ENCODE measurements at places on chromosomes 2 and 18.

DNA sequence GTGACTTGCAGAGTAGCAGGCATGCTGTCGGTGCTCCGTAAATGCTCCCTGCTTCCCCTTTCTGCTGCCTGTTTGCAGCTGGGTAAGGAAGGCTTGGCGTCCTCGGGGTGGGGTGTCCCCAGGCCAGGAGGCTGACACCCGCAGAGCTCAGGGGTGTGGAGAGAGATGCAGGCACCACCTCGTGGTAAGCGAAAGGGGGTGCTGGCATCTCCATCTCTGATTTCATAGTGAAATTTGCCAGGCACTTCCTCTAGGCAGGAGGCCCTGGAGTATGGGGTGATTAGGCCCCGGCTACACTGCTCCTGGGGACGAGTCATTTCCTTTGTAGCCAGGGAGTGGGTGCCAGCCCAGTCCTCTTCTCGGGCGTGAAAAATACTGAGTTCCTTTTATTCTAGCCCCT, 160.4 kb downstream of the KLHL29 start:
- no peak for DNase-seq

- DNase-seq = peak; percentile 53
Observed at GRCh38 chr2:96868555-96869280, 1.2 kb downstream of the SEMA4C start.

GRCh38 chr2:67985586-67985985, 77.2 kb downstream of the C1D start:
- no peak for DNase-seq

DNA sequence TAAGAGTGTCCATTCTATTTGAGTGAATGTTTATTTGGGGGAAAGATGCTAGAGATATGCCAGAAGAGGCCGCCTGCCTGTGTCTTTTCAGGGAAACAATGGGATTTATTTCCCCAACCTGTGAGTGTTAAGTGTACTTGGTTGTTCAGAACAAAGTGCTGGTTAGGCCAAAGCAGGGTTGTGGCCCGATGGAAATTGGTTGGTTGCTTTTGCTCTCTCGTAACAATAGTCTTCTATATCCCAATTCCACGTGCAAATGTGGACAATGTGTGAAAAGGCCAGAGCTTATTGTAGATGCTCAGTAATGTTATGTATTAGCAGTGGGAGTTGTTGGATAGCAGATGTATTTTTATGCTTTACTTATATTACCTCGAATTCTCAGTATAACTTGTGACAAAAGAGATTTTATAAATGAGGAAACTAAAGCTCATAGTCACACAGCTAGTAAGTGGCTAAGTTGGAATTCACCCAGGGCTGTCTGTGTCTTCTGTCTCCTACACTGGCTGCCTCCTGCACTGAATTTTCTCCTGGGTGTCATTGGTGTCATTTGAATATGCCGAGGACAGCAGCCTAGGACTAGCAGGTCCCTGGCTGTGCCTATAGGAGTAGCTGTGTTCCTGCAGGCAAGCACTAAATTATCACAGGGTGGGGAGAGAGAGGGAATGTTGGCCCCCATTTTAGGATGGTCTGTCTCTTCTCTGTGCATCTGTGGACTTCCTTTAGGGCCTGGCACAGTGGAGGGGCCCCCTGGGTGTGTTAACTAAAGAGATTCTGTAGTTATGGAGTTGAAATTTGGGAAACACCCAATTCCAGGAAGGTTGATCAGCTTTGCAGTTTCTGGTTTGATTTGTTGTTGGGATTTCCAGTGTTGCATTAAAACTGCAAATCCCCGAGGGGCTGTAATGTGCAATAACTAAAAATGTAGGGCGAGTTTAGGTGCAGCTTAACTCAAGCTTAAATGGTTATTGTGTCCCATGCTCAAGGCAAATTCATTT, 21.6 kb downstream of the GPD2 start:
- no peak for DNase-seq

- DNase-seq = peak; percentile 34
Observed at GRCh38 chr2:200862532-200863000, 1.9 kb downstream of the CLK1 start.

DNA sequence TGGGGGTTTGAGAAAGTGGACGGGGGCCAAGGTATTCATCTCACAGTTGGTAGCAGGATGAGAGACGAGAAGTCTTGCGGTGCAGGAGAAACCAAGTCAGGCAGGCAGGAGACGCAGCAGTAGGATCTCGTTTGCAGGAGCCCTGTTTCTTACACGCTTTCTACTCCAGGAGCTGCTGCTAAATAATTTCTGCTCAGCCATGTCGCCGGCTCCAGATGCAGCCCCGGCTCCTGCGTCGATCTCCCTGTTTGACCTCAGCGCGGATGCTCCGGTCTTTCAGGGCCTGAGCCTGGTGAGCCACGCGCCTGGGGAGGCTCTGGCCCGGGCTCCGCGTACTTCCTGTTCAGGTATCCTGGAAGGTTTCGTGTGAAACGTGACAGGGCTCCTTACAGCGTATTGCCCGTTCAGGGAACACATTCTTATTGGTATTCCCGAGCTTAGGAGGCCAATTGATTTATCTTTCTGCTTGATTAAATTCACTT, 494 bp downstream of the ANKZF1 start:
- DNase-seq = peak; percentile 47

DNA sequence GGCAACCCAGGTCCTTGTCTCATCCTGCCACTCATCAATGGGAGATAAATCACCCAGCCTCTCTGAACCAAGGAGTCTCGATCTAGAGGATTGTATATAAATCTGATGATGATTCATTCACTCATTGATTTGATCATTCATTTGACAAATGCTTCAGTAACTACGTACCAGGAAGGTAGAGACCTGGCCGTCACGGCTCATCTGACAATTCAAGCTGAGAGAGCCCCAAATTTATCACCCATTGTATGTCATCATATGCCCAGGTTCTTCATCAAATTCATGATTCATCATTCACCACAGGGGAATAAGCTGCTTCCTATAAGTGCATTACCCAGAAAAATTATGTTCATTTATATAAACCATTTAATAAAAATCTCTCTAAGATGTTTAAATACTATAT, 116.9 kb downstream of the FAM161A start:
- DNase-seq = no peak

GRCh38 chr2:143474586-143474985, 345.4 kb downstream of the ARHGAP15 start:
- DNase-seq = no peak

DNA sequence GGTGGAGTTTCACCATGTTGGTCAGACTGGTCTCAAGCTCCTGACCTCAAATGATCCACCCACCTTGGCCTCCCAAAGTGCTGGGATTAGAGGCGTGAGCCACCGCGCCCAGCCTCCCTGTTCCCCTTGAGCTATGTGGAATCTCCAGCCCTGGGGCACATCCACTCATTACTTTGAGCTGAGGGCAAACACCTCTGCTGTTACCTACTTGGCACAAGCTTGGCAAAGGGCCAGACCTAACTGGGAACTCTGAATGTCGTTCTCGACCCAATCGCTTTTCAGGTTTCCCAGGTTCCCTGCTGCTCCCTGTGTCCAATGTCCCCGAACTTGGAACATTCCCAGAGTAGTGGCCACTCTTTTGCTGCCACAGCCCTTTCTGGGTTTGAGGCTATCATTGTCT, 40.6 kb downstream of the CHST10 start:
- DNase-seq = no peak

DNA sequence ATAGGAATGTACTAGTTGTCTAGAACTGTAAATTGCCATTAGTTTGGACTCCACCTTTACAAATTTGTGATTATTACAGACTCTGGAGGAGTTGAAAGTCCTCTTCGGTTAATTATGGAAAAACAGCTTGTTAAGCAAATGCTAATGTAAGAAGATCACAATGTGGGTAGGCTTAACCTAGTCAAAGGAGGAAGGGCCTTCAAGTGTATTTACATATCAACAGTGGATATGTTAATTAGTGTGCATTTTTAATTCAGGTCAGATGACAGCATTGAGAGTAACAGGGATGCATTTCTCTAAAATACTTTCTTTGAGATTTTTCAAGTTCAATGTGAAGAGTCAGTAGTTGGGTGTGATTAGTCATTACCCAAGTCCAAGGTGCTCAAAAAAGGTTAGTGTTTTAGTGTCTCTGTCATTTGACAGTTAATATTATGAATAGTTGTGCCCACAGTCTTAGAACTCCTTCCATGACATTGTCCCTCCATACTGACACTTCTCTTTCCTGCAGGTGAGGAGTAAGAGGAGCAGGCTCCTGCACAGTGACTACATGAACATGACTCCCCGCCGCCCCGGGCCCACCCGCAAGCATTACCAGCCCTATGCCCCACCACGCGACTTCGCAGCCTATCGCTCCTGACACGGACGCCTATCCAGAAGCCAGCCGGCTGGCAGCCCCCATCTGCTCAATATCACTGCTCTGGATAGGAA, 28.0 kb downstream of the CD28 start:
- no peak for DNase-seq

DNA sequence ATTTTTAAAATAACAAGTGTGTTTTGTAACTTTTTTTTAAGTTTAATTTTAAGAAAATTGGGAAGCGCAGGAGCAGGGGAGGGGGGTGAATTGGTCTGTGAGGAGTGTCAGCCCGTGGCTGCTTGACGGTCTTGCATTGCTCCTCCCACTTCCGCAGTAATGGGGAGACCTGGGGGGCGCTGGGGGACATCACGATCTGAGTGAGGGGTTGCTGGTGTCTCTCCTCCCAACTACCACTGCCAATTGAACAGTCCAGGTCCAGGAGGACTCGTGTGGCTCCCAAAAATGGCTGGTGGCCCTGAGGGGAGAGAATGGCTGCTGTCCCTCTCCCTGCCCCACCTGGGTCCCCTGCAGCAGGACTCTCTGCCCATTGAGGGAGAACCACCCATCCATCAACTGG, 57.4 kb upstream of the SMAD7 start:
- no peak for DNase-seq

DNA sequence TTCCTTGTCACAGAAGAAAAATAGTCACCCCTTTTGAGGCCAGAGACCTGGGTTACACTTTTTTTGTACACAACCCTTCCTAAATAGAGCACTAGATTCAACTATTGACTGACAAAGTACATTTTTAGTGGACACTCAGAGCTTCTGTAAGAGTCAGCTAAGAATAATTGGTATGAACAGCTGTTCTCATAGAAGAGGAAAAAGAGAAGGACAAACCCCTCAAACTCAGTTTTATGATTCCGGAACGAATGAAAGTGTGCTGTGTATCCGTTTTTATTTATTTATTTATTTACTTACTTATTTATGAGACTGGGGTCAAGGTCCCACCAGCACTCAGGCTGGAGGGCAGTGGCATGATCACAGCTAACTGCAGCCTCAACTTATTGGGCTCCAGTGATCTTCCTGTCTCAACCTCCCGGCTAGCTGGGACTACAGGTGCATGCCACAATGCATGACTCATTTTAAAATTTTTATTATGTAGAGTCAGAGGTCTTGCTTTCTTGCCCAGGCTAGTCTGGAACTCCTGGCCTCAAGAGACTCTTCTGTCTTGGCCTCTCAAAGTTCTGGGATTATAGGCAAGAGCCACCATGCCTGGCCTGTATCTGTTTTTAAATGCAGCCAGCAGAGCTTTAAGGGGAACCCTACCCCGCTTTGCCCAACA, 36.0 kb upstream of the FZD5 start:
- DNase-seq = no peak

DNA sequence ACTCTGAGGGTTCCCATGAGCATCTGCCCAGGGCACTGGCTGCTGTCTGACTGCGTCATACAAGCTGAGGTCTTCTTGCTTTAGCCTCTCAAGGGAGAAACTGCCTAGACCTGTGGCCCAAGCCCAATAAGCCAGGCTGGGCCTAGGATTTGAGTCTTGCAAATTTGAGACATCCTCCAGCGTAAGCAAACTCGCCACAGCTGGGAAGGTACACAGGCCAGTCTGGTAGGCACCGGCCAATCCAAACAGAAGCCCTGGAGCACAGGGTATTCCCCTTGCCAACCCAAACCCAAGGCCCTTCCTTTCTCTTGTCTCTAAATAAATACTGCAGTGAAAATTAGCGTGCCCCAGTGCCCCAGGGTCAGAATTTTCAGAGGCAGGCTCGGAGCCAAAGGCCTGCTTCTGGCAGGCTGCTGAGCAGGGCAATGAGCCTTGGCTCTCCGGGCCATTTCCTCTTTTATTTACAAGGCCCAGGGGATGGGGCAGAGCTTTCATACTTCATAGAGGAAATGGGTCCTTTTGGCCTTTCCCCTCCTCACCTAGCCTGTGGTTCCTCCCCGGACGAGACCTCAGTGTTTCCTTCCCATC, 33.3 kb downstream of the POLR1A start:
- DNase-seq = no peak

DNA sequence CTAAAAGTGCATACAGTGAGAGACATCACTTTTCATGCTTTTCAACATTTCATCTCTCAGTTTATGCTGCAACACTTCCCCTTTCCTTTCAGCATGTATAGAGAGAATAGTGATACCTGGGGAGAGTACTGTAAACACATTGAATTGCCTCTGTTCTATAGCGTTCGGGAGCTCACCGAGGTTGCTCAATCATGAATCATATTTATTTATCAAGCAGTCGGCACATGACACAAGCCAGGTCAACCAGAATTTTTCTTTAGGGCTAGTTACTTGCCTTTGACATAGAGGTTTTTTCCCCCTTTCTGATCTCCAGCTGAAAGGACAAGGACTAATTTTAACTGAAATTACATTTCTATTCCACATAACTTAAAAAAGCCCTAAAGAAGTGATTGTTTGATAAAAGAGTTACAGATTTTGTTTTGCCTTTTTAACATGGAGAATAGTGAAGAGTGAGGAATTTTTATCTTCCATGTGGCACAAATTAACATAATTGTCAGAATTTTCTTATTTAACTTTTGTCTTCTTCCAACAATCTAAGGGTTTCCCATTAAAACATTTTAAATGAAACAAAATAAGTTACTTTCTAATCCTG, 690.9 kb upstream of the TMEFF2 start:
- no peak for DNase-seq

DNA sequence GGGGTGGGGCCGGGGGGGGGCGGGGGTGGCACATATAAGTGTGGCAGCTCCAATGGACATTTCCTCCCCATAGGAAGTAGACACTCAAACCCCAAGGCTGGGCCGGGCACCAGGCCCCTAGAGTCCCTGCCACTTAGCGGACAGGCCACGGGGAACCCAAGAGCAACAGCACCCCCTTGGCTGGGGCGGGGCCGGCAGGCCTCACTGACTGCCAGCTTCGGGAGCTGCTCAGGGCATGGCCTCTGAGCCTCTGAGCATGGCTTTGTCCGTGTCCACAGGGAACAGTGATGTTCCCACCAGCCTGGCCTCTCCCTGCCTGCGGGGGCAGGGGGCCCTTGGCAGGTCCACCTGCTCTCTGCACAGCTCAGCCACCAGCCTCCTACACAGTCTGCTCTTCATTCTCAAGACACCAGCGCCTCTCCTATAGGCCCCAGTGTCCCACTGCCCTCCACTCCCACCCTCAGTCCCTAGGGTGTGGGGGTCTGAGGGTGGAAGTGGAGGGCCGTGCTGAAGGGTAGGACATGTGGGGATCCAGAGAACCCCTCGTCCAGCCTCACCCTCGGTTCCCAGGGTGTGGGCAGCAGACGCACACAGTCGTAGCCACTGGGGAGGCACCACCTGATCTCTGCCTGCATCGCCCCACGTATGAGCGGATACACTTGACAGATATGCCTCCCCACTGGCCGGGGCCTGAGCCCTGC, 106.7 kb downstream of the FAM210A start:
- no peak for DNase-seq
